NCI-H526 treated with DMSO at 0.1 percent for 48 hours (cell line): ENCODE measurements at places on chromosomes 5 and 9.

DNA sequence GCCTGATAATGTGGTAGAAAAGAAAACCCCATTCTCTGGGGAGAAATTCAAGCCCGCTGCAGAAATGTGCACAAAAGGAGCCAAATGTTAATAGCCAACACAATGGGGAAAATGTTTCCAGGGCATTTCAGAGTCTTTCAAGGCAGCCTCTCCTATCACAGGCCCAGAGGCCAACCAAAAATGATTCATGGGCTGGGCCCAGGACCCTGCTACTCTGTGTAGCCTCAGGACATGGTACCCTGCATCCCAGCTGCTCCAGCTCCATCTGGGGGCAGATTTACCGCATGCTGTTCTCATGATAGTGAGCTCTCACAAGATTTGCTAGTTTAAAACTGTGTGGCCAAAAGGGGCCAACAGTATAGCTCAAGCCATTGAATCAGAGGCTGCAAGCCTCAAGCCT lies 41.1 kb downstream of the RAPGEF6 start:
- DNase-seq: no peak

GRCh38 chr5:109256486-109256885 lies 153.3 kb downstream of the PJA2 start:
- DNase-seq: no peak

GRCh38 chr9:5978523-5978922 lies 36.9 kb downstream of the RANBP6 start:
- no peak for DNase-seq

DNA sequence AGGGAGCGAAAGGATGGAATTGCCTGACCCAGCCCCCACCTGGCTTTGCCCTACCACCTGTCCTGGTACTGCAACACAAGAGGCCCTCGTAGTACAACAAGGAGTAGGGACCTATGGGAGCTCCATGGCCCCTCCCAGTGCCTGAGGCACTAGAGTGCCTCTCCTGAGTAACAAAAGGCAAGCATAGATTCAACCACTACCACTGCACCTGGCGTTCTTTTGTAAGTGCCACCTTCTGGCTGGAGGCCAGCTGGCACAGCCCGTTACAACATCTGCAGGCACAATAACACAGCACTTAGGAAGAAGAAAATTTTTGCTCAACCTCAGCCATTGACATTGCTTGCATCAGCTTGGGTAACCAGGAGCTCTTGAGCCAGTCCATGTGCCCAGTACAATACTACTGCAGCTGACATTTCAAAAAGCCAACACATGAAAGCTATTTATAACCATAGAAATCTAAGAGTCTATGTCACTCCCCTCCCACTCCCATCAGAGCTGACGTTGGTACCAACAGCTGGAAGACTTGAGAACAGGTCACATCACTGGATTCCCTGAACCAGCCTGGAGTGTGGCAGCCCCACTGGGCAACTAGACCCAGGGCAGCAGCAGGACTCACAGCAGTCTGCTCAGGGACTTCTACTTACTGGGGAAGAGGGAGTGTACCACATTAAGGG lies 17.7 kb upstream of the FAM174A start:
- DNase-seq: peak; percentile 7

- DNase-seq: no peak
Measured at GRCh38 chr5:132877466-132877865, 4.0 kb downstream of the LEAP2 start.

GRCh38 chr5:158975363-158975762 lies 124.4 kb downstream of the EBF1 start:
- no peak for DNase-seq

DNA sequence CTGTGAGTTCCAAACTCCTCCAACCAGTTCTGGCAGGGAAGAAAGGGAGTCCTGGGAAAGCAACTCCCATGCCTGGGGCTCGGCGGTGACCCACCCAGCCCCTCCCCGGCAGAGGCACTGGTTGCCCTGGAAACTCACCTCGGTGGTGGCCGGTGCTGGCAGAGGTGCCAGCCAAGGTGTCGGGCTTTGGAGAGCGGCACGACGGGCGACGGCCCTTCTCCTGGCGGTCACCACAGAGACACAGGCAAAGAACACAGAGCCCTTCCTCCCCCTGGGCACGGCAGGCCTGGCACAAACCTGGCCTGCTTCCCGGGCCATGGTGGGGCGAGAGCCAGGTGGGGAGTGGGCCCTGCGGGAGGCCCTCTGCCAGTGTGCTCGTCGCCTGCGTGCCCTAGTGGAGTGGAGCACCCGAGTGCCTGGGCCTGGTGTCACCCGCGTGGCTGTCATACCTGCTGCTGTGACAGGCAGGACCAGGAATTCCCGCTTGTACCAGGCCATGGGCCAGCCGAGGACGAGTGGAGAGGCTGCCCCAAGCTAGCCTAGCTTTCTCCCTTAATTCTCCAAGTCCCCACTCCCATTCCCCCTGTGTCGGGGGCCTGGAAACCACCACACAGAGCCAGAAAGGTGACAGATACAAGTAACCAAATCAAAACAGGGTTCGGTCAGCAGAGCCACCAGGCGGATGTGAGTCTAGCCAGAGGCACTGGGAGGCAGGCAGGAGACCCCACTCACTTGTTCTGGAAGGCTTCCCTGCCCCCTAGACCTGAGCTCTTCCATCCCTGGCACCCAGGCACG lies 8.2 kb upstream of the RALGDS start:
- DNase-seq: no peak

DNA sequence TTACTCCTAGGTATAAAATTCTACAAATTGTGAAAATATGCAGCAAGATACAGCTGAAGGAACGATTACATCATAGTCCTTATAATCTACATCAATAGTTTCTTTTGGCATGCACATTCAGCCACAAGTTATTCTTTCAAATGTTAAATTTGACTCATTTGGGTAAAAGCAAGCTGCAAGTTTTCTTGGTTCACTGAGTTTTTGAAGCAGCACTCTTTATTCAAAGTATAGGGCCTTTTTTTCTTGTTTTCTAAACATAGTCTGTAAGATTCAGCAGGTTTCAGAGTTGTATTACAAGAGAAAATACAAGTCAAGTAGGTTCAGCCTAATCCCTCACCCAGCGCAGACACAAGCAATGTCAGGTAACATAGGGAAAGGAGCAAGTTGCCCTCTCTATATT lies 981.5 kb downstream of the PTPRD start:
- no peak for DNase-seq

GRCh38 chr9:128479262-128479661 lies 23.5 kb downstream of the ODF2 start:
- no peak for DNase-seq

DNA sequence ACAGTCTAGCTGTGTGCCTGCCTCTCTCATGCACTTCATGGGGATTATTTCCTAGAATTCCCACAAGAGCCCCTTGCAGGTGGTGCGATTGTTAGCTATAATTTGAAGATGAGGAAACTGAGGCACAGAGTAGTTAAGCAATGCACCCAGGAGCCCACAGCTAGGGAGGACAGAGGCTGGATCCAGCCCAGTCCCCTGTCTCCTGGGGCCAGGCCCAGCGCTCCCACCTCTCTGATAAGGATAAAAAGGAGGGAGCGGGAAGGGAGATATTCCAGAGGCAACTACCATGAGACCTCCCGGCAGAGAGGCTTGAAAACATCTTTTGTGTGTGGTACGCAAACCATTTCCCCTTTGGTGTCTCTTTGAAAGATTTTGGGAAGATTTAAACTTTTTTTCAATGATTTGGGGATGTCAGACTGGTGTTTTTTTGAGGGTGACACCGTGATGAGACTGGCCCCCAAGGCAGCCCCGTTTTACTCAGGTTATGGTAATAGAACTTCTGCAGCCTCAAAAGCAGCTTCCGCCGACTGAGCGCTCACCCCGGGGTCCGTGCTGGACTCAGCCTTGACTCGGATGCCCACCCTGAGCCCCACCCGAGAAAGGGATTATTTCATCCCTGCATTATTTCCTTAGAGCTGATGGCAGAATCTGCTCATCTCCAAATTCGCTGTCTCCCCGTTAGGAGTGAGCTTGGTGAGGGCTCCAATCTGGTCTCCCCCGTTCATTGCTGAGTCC lies 144.7 kb upstream of the IER5L start:
- DNase-seq: no peak
